ENCODE measurements at places on chromosomes 5 and 9.
A peak's percentile ranks its signal among the peaks of the same experiment; 100 is the strongest.

DNA sequence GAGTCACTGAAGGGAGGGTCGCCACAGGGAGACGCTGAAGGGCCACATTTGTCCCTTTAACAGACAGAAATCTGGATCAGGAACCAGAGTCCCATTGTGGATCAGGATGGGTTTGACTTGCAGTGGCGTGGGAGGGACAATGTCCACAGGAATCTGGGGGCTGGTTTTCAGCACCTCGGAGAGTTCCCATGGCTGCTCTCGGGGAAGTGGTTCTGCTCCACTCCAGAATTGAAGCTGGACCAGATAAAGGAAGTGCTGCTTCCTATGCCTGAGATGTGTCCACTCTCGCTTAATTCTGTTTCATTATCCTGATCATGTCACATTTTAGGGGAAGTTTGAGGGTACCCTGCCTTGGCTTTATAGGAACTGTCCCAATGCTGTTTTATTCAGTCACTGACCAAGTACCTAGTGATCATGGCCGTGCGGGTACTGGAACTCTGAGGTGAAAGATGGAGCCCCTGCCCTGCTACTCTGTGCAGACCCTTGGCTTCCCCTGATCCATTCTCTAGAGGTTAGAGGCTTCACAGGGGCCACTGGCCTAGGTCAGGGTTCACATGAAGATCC, 28.7 kb downstream of the ENHO start:
- no peak for DNase-seq

DNA sequence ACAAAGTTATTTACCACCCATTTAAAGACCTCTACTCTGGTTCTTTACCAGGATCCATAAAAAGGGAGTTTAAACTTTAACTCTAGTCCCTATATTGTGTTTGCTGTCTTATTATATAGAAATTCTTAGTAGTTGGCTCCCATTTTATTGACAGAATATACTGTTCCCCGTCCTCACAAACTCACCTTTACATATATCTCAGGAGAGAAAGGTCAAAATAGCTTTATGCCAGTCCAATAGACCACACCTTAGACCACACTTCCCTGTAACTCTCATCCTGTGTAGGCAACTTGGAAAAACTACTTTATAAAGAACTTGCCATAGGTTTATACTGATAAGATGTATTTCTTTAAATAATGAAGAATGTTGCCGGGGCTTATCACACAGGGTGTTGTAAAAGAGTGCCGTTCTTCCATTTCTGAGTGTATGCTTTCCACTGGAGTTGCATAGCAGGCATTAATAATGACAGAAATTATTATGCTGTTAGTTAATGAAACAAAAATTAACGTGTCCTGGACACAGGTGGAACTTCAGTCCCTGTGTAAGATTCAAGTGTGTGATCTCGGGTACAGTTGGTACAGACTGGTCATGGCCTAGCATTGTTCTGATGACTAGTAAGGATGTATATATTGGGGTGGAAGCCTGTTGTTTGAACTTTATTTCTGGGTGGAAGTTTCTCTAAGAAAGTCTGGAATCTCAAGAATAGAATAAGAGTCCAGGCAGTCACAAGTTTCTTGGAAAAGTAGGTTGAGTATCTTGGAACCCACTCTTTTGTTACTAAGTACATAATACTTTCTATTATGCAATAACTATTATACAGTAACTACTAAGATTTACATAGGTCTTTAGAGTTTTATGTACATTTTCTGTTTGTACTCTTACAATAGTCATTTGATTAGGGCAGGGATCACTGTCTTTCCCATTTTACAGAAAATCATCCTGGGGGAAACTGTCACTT, 33.0 kb upstream of the SPINK14 start:
- DNase-seq = no peak

- no peak for DNase-seq
These were observed 4.3 kb upstream of the RNF44 start for GRCh38 chr5:176541338-176542134.

DNA sequence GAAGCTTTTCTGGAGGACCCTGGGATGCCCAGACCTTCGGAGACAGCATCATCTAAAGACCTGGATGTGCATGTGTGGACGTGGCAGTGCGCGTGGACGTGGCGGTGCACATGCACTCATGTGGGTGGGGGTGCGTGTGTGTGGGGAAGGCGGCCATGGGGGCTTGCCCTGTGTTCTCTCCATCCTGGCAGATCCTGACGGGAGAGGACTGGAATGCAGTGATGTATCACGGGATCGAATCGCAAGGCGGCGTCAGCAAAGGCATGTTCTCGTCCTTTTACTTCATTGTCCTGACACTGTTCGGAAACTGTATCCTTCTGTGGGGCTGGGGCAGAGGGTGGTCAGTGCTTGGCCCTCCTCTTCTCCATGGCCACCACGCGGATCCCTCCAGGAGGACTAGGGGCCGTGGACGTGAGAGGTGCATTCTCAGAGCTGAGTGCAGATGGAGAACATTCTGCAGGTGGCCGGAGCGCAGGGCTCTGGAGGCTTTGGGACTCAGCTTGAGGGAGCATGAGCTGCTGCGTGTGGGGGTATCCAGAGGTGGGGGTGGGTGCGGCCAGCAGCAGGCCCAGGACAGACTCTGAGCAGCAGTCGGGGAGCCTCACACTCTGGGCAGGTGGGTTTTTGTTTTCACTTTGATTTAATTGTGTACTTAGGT, 129.1 kb downstream of the CACNA1B start:
- no peak for DNase-seq

GRCh38 chr5:123035918-123036390, 571 bp downstream of the PPIC start:
- DNase-seq = peak; percentile 39

DNA sequence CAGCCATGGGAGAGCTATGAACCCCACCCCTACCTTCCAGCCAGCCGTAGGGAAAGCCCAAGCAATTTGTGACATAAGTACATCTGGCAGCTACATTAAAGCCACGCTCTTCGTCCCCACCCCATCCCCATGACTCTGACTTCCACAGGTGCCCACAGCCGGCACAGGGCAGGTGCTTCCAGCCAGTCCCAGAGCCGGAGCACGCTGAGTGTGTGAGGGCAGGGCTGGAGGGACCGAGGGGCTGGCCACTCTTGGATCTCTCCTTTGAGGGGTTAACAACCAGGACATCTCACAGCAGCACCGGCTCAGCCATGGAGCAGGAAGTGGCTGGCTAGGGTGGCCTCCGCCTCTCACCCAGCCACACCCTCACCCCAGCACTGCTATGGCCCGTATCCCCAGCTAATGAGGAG, 2.4 kb upstream of the FAM78A start:
- no peak for DNase-seq

- no peak for DNase-seq
These were observed 63.6 kb downstream of the ADAMTS2 start for GRCh38 chr5:179281694-179282093.

DNA sequence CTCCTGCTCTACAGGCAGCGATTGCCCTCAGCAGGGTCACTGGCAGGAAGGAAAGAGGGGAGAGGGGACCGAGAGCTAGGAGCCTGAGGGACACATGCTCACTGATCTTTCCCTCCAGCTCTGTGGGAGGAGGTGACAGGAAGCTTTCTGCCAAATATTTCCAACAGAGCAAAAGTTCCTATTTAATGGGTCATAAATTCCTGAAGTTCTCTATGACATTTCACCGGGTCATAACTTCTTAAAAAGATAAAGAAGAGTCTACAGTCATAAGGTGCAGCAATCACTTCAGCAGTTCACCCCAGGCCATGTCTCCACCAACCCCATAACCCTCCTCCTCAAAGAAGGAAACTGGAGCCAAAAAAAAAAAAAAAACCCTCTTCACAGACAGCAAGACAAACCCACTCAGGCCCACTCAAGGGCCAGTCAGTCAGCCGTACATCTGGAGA, 481.1 kb downstream of the NR2F1-AS1 start:
- DNase-seq = no peak

DNA sequence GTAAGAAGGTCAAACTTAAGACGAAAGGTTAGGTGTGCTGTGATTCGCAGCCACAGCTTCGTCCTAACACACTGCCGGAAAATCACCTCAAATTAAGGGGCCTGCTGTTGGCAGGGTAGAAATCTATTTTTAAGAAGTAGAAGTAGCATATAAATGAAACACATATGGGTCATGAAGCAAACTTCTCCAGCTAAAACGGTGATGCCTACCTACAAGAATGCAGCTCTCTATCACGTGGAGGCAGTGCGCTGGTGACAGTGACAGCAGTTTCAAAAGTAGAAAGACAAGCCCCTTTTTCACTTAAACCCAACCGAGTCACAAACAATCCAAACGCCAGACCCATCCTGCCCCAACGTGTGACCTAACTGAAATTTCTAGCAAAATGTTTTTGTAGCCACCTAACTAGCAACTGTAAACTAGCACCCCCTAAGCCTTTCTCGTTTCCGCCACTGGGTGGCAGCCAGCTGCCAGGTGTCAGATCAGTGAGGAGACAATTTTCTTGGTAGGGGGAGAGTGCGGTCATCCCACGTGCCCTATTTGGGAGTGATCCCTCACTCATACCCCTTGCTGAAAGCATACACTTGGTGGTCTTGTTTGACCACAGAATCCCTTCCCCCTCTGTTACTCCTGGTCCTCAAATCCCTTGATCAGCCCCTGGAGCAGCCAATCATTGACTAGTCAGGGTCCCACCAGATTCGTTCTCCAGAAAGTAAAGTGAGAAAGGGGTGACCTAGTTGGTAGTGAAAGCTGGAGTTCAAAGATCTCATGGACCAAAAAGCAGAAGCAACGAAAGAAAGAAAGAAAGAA, 71.8 kb upstream of the MAMDC2 start:
- peak; percentile 71 for DNase-seq

- DNase-seq = no peak
These were observed 121.5 kb upstream of the SNX2 start for GRCh38 chr5:122653087-122654017.

- DNase-seq = no peak
These were observed 64.1 kb upstream of the HSPA9 start for GRCh38 chr5:138639326-138639725.

DNA sequence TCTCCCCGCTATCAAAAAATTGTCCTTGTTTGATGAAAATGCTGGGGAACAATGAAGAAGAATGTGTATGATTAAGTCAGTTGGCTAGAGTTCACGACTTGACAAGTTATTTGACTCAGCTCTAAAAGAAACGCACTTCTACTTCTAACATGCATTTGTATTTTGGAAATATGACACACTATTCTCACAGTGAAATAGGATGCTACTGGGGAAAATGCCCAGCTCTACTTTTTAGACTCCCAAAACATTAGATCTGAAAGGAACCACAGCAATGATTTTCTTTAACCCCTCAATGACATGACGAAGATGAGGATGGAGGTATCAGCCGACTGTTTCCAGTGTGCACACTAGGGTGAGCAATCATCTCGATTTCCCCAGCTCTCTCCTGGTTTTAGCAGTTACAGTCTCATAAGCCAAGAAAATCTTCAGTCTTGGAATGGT, 83.6 kb upstream of the PCSK1 start:
- no peak for DNase-seq

DNA sequence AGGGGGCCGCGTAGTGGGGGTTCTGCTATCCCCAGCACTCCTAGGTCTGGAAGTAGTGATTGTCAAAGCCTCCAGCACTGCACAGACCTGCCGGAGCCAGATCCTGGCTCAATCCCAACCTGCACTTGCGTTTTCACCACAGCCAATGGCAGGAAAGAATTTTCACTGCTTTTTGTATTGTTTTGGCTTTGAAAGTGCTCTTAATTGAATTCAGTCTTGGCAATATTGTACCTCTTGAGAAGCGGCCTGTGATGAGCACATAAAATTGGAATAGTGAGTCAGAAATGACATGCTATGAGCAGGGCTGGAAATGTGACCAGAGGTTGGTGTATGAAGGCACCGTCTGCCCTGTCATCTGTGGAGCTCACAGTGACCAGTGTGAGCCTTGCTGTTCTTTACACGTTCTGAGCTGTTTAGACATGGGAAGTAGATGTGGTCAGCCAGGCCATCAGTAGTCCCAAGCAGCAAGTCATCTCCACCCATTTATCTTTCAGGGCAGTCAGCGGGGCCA, 41.5 kb downstream of the SECISBP2 start:
- no peak for DNase-seq

DNA sequence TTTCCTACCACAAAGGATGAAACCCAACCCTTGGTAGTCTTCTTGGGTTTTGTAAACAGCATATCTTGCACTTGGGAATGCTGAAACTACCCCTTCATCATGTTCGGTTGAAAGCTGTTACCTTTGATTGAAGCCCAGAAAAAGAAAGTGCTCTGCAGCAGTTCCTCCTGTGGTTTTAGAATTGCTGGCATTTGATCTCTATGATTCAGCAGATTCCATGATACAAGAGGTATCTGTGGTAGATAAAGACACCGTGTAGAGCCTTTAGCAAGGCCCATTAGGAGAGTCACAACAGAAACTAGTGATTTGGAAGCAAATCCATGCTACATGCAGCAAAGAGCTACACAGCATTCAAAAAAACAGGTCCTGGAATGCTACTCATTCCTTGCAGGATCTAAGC, 557.0 kb downstream of the TLE1 start:
- no peak for DNase-seq

All from breast epithelium (tissue), 4 donors.